ENCODE measurements at places on chromosomes 11 and 22.

GRCh38 chr11:33362051-33362910 lies 105.1 kb downstream of the HIPK3 start:
- DNase-seq, result no peak

- DNase-seq, result no peak
Observed at GRCh38 chr11:57318178-57318577, 6.6 kb downstream of the TNKS1BP1 start.

- DNase-seq, result no peak
Observed at GRCh38 chr11:110362971-110363509, 66.6 kb upstream of the RDX start.

DNA sequence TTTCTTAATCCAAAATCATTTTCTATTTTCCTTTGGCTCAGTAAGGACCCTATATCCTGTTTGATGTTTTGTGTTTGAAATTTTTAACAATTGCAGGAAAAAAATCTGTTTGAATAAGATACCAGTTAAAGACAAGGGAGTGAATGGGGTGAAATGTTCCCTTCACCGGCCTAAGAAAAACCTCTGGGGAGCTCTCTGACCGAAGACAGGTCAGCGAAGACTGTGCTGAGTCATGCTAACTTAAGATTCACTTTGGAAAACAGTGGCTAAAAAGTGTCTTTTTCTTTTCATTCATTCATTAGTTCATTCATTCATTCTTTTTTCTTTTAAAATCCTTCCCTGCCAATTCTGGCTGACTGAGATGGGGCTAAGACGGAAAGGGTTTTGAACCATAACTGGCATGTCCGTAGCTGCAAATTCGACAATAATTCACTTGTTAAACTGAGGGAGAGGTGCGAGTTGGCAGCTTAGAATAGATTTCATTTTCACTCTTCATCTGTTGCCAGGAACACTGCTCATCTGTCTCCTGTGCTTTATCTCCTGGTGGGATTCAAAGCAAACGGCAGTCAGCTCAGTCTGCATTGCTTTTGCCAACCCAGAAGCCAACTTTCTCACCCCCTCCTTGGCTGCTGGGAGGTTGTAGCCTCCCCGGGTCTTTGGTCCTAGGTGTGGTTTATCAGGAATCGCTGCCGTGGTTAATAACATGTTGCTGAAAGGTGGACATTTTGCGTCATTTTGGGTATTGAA lies 434.0 kb upstream of the LARGE1 start:
- DNase-seq, result no peak

GRCh38 chr11:27721264-27722116 lies 21.2 kb upstream of the BDNF start:
- no peak for DNase-seq

GRCh38 chr11:996681-997080 lies 39.8 kb downstream of the MUC6 start:
- no peak for DNase-seq

DNA sequence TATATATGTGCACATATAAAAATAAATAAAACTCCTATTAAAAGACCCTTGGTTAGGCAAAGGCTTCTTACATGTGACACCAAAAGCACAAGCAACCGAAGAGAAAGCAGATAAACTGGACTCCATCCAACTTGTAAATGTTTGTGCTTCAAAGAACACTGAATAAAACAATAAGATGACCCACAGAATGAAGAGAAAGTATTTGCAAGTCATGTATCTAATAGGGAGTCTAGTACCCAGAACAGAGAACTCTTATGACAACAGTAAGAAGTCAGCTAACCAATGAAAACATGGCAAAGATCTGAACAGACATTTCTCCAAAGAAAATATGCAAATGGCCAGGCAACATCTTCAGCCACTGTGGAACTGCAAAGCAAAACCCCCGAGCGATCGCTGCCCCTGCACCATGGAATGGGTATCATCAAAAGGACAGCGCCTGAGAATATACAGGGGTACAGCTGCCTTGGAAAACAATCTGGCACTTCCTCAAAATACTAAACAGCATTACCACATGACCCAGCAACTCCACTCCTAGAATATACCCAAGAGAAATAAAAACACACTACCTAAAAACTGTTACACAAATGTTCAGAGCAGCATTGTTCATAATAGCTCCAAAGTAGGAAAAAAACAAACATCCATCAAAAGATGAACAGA lies 17.2 kb downstream of the BRD1 start:
- no peak for DNase-seq

GRCh38 chr11:120229451-120230424 lies 10.2 kb upstream of the POU2F3 start:
- no peak for DNase-seq

DNA sequence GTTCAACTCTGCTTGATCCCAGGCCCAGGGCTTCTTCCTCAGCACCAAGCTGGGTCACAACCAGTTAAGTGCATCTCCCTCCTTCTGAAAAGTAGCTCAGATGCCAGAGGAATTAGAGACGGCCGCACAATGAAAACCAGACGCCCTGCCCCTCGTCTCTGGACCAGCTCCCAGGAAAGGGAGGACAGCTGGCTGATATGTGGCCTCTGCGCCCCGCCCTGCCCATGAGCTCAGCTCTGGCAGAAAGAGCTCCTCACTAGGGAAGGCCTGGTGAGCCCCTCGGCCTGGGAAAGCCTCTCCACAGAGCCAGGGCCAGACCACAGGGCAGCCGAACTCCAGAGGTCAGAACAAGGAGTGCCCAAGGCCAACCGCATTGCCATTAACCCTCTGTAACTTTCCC lies 18.1 kb upstream of the SCGB1A1 start:
- no peak for DNase-seq
